EH (cell line): ENCODE measurements at places on chromosomes 12 and 14.

- DNase-seq = no peak
These were observed 12.8 kb upstream of the AQP2 start for GRCh38 chr12:49937639-49938300.

DNA sequence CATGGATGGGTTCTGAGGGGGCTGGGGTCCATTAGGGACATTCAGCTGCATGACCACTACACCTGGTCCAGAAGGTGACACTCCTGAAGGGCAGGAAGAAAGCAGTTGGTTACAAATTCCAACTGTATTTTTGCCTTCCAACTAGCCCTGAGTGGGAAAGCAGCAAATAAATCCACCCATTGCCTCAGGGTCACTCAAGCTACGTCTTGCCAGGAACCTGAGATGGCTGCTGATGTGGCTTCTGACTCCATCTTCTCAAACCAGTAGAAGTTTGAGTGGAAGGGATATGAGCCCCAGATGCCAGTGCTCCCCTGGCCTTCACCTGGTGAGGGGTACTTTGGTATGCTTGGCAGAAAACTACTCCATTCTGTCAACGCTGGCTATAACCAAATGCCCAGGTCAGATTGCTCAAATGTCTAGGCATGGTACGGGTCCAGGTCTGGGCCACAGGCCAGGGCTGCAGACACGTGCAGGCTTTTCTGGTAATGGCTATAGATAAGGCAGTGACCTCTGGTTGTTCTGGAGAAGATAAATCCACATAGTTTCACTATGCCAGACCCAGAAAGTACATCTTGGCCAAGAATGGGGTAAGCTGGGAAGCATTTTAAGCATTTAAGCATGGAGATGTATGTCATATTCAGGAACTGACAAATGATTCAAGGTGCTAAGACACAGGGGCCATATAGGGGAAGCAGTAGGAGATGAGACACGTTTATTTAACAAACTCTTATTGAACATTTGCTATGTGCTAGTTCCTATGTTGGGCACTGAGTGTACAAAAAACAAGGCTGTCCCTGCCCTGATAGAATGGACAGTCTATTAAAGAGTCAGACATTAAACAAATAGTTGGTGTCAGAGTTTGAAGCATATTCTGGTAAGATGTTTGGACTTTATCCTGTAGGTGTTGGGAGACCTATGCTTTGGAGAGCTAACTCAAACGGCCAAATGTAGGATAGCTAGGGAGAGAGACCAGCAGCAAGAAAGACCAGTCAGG lies 8.3 kb upstream of the STAC3 start:
- DNase-seq = no peak

DNA sequence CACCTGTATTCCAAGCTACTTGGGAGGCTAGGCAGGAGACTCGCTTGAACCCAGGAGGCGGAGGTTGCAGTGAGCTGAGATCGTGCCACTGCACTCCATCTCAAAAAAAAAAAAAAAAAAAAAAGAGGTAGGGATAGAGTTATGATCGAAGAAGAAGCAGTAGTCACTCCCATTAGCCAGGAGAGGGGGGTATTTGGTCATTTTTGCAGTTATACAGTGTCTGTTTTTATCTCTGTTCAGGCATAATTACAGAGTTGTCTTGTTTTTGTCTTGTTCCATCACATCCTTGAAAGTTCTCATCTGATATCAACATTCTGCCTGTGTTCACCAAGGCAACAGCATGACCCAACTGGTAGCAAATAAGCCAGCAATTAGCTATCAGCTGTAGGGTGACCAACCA lies 98.5 kb upstream of the TMPO start:
- DNase-seq = peak; percentile 68

DNA sequence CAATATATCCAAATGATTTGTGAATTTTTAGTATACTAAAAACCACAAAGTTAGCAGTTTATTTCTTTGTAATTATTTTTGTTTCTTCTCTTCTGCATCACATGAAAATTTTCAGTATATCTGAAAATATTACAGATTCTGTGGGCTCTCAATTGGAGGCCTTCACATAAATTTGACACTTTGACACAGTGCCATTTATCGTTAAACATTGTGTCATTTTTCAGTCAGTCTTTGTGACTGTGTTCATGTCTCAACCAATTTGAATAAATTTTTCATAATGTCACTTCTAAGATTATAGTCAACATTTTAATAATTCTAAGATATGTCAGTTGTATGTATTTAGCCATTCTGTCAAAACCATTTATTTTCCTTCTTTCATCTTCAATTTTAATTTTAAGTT lies 1303.0 kb downstream of the LRFN5 start:
- no peak for DNase-seq

DNA sequence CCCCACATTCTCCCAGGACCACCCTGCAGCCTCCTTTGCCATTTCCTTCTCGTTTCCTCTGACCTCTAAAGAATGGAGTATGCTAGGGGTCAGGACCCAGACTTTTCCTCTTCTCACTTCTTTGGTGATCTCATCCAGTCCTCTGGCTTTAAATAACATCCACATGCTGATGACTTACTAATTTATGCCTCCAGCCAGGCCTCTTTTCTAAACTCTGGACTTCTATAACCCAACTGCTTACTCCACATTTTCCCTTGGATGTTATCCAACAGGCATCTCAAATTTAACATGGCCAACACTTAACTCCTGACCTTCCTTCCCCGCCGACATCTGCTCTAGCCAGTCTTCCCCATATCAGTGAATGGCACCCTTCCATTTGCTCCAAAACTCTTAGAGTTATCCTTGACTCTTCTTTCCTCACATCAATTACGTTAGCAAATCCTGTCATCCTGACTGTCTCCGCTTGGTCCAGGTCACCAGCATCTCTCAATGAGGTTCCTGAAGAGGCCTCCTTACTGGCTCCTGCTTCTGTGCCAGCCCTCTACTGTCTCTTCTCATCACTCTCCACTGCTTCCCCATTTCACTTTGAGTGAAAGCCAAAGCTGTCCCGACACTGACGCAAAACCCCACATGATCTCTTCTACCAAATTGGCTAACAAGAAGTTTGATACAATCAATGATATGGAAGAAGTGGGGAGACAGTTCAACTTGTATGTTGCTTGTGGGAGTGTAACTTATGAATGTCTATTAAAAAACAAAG lies 42.7 kb downstream of the TMBIM6 start:
- DNase-seq = peak; percentile 88

- DNase-seq = no peak
These were observed 246.9 kb downstream of the TMEM132C start for GRCh38 chr12:128513831-128514230.

DNA sequence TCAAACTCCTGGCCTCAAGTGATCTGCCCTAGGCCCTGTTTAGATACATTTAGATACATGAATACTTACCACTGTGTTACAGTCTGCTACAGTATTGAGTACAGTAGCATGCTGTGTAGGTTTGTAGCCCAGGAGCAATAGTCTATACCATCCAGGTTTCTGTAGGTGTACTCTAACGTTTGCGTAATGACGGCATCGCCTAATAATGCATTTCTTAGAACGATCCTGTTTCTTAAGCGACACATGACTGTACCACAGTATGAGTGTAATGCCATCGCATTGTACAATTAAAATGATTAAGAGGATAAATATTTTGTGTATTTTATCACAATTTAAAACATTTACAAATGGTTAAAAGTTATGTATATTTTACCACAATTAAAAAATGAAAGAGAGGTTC lies 18.9 kb downstream of the TMEM120B start:
- DNase-seq = no peak

- DNase-seq = peak; percentile 86
These were observed 174.2 kb downstream of the SSPN start for GRCh38 chr12:26369588-26369987.

GRCh38 chr12:9258676-9259075 lies 50.5 kb upstream of the PZP start:
- no peak for DNase-seq

- no peak for DNase-seq
These were observed 172.7 kb downstream of the FUT8 start for GRCh38 chr14:65585216-65585615.

GRCh38 chr12:23066095-23066494 lies 441.1 kb downstream of the ETNK1 start:
- DNase-seq = no peak

DNA sequence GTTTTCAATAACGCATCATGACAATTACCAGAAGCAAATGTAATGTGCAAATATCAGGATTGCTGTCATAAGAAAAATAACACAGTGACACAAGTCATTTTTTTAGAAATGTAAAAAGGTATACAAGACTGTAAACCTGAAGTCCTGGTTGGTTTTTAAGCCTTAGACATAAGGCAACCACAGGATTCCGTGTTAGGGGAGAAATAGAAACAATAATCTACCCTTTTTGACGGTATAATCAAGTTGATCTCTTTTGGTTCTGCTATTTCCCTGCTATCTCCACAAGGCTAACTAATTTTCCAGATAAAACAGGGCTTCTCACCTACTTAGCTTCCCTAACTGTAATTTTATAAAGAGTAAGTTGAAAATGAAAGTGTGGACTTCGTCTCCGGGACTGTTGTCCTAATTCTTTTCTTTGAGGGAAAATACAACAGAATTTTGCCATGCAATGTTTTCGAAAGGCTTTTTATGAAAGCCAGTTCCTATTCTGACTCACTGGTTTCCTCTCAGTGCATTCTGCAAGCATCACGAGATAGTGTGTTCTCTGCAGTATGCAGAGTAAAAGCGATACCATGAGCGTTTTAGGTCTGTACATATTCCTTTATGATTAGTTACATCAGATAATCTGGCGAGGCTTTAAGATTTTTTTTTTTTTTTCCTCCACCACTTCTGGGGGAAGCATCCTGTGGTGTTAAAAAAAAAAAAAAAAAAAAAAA lies 10.6 kb downstream of the MYO1H start:
- DNase-seq = no peak

- DNase-seq = no peak
These were observed at the start of gene A2ML1 for GRCh38 chr12:8822298-8822697. A2ML1 (plus strand) TSS chr12:8822621; CDS start chr12:8822652, 31 bp downstream.
